MG63 (cell line): ENCODE measurements at places on chromosomes 5 and 9. TPM values are rescaled to one million over a fixed set of nuclear protein-coding genes. Genes with fewer than 3 reads are reported as not detected.

GRCh38 chr9:114860187-114860586 is 54.3 kb upstream of the TNFSF15 start:
- no peak for DNase-seq

DNA sequence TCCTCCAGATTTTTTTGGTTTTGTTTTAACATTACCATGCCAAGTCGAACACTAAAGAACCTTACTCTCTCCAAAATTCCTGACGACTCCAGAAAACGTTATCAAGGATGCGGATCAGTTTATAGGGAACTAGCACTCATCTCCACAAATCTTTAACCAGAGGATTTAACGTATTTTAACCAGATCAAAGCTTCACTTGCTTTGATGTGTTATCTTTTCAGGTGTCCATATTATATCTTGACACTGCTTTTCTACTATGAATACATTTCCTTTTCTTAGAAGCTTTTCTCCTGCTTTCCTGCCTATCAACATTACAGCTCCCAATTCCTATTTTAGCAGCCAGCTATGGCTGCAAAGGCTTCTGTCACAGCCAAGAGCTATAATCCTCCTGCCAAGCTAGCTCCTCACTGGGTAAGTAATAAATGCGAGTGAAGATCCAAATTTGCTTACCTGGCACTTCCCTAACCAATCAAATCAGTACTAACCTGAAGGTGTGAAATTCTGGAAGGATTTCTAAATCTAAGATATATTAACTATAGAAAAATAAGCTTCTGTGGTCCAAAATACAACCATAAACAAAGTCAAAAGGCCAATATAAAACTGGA is 60.2 kb downstream of the CDC14B start:
- no peak for DNase-seq

Gene TAF11L3
- not detected in 2 replicates for total RNA-seq

GRCh38 chr5:113612060-113612496 is 98.6 kb downstream of the YTHDC2 start:
- DNase-seq, result no peak

DNA sequence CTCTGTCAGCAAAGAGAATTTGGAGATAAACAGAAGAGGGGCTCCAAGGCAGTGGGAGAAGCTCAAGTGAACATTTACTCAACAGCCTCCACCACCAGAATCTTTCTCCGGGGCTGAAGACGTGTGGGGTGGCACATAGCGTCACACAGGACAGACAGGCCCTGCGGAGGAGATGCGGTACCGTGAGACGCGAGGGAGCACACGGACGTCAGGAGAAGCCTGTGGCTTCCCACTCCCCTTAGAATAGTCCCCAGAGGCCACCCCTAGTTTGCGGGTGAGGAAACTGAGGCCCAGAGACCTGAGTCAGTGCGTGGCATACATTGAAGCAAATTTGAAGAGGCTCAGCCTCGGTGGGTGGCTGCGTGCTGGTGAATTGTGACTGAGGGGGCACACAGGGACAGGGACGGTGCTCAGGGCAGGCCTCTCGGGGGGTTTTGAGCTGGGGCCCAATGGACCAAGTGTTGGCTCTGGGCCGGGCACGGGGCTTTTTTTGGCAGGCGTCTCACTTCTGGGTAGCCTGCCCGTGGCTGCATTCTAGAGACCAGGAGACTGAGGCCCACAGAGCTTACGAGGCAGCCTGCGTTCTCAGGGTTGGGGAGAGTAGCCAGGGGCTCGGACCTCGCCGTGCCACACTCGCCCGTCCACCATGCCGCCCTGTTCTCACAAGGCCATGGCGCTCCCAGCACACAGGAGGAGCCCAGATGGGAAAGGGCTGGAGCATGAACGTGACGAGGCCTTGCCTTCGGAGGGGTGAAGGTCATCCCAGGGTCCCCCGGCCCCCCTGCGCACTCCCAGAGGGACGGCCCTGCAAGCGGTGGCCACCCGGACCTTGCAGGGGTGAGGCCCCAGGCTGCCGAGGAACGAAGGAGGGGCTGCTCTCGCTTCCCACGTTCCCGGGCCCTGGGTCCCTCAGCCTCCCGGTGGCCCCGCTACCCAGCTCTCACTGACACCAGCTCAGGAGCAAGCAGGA is 220.6 kb downstream of the C9orf50 start:
- DNase-seq, result no peak

DNA sequence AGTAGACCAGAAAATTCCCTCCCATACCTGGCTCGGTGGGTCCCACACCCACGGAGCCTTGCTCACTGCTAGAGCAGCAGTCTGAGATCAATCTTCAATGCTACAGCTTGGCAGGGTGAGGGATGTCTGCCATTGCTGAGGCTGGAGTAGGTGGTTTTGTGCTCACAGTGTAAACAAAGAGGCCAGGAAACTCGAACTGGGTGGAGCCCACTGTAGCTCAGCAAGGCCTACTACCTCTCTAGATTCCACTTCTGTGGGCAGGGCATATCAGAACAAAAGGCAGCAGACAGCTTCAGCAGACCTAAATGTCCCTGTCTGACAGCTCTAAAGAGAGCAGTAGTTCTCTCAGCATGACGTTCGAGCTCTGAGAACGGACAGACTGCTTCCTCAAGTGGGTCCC is 5.6 kb upstream of the GZMA start:
- DNase-seq, result no peak

DNA sequence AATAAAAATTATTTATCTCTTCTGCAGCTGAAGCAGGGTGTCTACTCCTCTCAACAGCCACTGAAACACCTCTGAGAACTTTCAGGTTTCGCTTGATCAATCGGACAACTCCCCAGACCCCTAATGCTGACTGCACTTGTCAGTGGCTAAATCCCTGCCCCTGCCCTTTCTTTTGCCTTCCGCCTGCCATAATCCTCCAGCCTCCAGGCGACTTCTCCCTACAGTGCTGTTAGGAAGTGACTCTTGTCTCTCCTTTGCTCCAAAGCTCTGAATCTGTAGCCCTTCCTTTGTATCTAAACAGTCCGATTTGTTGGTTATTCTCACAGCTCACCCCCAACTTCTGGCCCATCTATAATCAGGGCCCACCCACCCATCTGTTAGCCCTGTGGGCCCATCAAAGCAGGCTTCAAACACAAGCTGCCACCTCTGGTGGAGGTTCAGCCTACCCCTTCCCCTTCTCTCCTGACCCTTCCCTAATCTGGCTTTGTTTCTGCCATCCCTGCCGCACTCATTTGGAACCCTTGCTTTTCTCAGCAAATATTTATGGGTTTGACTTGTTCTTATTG is 53.7 kb upstream of the IFNK start:
- no peak for DNase-seq

GRCh38 chr9:16679327-16679821 is 191.1 kb downstream of the BNC2 start:
- DNase-seq, result peak; percentile 11
